ENCODE measurements at places on chromosomes 2 and 18.

- DNase-seq: no peak
Observed at GRCh38 chr2:162403884-162404283, 60.0 kb downstream of the GCA start.

DNA sequence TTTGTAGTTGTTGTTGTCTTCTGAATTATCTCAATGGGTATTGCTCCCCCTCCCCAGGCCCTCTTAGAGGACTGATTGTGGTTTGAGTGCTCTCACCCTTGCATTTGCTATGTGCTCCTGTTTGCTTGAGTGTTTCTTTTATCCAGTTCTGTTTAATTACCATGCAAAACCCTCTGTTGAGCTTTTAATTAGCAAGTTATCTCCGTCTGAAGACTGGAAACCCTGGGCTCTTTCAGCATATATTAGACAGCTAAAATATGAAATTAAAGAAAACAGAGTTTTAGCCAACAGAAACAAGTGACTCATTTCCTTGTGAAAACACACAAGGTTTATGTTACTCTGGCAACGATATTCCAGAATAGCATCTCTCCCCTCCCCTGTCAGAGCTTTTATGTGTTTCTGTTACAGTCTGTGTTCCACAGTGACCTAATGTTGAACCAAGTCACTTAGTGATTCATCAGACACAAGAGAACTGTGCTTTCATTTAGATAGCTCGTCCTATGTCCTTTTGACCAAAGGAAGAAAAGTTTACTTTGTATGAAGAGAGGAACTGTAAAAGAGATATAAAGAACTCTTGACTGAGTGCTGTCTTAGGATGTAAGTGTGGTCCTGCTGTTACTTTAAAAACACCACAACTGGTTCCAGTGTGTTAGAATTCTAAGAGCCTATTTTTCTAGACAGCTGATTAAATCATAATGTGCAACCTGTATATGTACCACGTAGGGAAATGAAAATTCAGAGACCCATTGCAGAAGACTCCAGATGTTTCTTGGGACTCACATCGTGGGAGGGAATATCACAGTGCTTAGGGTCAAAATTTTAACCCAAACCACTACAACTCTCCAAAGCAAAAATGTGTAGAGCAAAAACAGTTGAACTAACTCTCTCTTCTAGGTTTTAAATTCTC lies 172.8 kb upstream of the RBMS1 start:
- no peak for DNase-seq

- DNase-seq: no peak
Observed at GRCh38 chr2:30511122-30512083, 64.4 kb downstream of the LCLAT1 start.

GRCh38 chr2:127293386-127293747 lies 577 bp downstream of the ERCC3 start:
- DNase-seq: no peak

GRCh38 chr2:57943315-57943714 lies 103.3 kb upstream of the VRK2 start:
- DNase-seq: no peak

DNA sequence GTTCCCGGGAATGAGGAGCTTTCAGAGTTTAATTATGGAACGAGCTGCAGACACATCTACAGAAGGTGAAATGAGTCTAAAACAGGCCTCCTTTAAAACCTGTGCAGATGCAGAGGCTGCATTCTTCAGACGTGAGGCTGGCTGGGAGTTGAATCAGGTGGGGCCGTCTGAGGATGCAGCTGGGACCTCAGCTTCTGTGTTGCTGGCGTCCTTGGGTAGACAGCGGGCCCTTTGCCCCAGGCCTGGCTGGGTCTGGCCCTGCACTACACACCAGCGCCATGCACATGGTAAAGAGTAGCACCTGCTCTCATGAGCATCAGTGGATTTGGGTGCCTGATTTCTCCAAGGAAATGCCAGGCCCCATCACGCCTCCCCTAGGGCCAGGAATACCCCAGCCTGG lies 67.3 kb downstream of the TMEM18 start:
- DNase-seq: no peak

- no peak for DNase-seq
Observed at GRCh38 chr2:29060441-29060840, 13.9 kb downstream of the PCARE start.

DNA sequence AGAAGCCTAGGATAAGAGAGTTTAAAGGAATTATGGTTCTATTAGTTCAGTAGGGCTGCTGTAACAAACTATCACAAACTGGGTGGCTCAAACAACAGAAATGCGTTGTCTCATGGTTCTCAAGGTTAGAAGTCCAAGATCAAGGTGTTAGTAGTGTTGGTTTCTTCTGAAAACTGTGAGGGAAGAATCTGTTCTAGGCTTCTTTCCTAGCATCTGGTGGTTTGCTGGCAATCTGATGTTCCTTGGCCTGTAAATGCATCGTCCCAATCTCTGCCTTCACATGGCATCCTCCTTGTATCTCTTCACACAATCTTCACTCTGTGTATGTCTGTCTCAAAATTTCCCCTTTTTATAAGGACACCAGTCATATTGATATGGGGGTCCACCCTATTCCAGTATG lies 76.3 kb downstream of the MDH1 start:
- DNase-seq: no peak

DNA sequence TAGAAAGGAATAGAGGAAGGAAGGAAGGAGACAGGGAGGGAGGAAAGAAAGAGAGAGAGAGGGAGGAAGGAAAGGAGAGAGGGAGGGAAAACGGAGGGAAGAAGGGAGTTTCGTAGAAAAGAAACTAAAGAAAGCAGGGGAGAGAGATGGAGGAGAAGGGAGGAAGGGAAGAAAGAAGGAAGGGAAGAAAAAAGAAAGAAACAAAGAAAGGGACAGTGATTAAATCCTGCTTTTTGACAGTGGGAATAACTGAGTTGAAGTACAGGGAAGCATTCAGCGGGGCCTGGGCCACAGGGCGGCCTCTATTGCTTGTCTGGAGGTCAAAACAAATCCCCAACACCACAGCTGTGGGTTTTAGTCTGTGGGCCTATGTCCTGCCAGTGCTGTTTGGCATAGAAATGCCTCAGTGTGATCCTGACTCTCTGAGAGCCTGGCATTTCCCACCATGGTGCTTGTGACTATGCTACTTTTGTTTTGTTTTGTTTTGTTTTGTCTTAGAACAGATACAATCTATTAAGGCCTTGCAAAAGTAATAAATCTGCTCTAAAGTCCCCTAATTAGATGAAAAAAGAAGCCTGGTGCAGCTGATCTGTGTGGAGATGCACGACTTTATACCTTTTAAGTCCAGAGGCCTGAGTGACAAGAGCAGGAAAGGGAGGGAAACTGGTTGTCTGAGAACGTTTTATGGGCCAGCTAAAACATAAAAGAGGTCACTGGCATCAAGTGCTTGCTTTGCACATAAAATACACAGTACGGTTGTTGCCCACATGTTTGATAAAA lies 40.0 kb downstream of the IL1RL2 start:
- no peak for DNase-seq

DNA sequence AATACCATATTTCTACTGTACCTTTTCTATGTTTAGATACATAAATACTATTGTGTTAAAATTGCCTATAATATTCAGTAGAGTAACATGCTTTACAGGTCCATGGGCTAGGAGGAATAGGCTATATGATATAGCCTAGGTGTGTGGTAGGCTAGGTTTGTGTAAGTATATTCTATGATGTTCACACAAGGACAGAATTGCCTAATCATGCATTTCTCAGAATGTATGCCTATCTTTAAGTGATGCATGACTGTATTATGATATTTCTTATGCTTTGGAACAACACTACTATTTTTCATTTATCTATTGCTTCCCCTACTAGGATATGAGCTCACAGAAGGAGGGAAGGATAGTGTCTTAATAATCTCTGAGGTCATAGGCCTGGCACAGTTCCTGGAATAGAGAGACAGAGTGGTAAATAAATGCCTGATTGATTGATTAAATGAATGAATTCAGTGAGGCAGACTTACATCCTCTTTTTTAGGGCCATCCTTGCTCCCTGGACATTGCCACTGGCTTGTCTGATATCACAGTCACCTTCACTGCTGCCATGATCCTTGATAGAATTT lies 121.0 kb downstream of the MYO3B start:
- DNase-seq: no peak

DNA sequence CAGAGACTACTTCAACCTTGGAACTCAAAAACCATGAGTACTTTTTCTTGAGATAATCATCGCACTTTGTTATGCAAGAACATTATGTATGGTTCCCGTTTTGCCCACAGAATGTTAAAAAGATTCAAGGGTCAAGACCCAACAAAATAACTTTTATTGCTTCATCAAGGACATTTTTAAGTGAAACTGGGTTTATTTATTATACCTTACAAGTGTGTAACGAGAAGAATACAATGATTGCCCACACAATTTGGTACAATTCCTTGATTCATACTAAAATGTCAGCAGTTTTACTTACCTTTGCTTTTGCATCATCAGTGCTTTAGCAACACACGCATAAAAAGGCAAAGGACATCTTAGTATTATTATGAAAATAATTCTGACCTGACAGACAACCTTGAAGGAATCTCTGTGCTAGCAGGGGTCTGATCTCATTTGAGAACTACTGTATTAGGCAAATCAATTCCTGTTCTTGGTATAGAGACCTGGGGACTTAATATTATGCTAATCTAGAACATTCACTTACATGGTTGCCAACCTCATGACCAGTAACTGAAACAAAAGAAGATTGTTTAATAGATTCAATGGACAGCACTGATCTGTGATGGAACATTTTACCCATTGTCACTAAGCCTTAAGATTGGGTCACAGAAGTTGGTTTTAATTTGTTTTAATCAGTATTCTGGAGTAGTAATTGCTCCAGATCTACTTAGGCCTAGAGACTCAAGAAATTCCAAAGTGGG lies 16.2 kb downstream of the CCDC88A start:
- DNase-seq: no peak
